ENCODE measurements at places on chromosomes 2 and 18. TPM values are rescaled to one million over a fixed set of nuclear protein-coding genes. Genes with fewer than 3 reads are reported as not detected.

Gene LCT
- total RNA-seq = not detected

Gene RIT2
- not detected for total RNA-seq

Gene ZC3H15
- 72.0 TPM for total RNA-seq

Gene EML4
- 27.7 TPM for total RNA-seq

Gene TMEM198
- total RNA-seq = 0.71 TPM

Gene SMYD1
- not detected for total RNA-seq

Gene IKZF2
- 0.09 TPM for total RNA-seq
